ENCODE measurements at places on chromosomes 16 and 17.

DNA sequence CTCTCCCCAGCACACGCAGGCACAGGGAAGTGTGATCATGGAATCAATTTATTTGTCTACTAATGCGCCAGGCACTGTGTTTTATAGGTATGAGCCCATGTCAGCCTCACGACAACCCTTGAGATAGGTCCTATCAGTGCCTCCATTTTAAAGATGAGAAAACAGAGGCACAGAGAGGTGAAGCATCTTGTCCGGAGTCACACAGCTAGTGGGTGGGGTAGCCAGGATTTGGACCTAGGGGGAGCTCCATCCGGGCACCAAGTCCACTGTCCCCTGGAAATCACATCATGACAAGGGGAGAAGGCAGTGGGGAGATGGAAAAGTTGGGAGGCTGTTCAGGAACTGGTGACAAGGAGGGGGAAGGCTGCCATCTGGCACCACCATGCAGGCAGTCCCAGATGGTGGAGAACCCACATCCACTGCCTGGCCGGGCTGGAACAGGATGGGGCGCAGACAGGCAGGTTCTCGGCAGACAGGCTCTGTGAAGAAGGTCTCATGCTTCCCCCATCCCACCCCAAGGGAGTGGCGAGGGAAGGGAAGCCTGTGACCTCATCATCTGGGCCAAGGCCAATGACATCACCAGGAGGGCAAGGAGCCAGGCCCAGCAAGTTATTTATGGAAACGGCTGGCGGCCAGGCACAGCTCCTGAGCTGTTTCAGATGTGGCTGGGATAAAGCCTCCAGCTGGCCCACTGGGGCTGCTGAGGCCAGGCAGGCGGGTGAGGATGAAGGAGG, 126.0 kb upstream of the SDK2 start:
- peak; percentile 86 for DNase-seq

GRCh38 chr16:5560084-5560483, 462.5 kb upstream of the EEF2KMT start:
- DNase-seq, result peak; percentile 59

DNA sequence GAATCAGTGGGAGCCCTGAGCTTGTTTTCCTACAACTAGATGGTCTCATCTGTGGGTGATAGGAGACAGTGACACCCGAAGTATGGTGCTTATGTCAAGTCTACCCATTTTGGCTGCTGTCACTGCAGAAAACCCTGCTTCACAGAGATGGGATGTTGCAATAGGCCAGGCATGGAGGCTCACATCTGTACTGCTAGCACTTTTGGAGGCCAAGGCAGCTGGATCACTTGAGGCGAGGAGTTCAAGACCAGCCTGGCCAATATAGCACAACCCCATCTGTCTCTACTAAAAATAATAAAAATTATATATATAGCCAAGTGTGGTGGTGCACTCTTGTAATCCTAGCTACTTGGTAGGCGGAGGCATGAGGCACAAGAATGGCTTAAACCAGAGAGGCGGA, 2.3 kb upstream of the HERPUD1 start:
- no peak for DNase-seq

- peak; percentile 66 for DNase-seq
These were observed 16.4 kb downstream of the ITGAL start for GRCh38 chr16:30488764-30489605.

GRCh38 chr17:17635126-17635525, 43.6 kb upstream of the PEMT start:
- no peak for DNase-seq
